SK-N-SH (cell line): ENCODE measurements at places on chromosomes 13 and 19. TPM values are rescaled to one million over a fixed set of nuclear protein-coding genes. Genes with fewer than 3 reads are reported as not detected.

CGB1 gene
- not detected in 2 replicates for polyA plus RNA-seq

KCNRG gene
- 0.97 and 1.1 TPM in 2 replicates for polyA plus RNA-seq

ZNF568 gene
- 5.5 and 7.2 TPM in 2 replicates for polyA plus RNA-seq

FKBP8 gene
- 227 and 273 TPM in 2 replicates for polyA plus RNA-seq

KLK5 gene
- not detected in 2 replicates for polyA plus RNA-seq

FFAR2 gene
- not detected in 2 replicates for polyA plus RNA-seq

TMC4 gene
- polyA plus RNA-seq: 2.7 and 2.8 TPM in 2 replicates

C19orf12 gene
- polyA plus RNA-seq: 26.4 and 30.5 TPM in 2 replicates

MARCHF2 gene
- 52.9 and 57.2 TPM in 2 replicates for polyA plus RNA-seq

FREM2 gene
- polyA plus RNA-seq: not detected in 2 replicates

KCNN4 gene
- 21.0 and 22.2 TPM in 2 replicates for polyA plus RNA-seq

PSMD8 gene
- 400 and 453 TPM in 2 replicates for polyA plus RNA-seq

PEG3 gene
- 0.12 and 0.29 TPM in 2 replicates for polyA plus RNA-seq

NLRP7 gene
- polyA plus RNA-seq: not detected in 2 replicates

TRPC4 gene
- polyA plus RNA-seq: not detected in 2 replicates

SIGLEC9 gene
- polyA plus RNA-seq: not detected in 2 replicates

LRP3 gene
- 7.5 and 8.2 TPM in 2 replicates for polyA plus RNA-seq

KLC3 gene
- polyA plus RNA-seq: 0.75 and 1.2 TPM in 2 replicates
